ENCODE measurements at places on chromosomes 2 and 18.

GRCh38 chr2:169625781-169626180 is 41.6 kb downstream of the PPIG start:
- DNase-seq, result no peak

DNA sequence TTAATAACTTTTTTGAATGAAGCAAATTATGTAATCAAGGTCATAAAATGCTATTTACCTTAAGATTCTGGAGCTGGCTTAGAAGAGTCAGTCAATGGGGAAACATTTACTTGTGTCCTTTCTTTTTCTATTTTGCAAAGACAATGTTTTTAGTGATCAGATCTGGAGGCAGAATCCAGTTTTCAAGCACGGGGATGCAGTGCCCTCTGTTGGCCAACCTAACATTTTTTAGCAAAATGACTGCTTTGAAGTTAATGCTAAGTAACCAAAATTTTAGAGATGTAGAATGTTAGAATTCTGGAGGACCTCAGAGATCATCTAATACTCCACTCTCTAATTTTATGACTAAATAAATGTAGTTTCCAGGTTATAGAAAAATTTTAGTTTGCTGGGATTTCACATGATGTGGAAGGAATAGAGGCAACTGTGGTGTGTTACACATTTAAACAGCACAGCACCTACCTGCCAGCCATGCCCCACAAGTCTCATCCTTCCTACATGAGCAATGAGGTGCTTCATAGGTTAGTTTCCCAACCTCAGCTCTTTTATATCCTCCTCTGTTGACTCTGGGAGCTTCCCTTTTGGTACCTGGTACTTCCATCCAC is 23.6 kb upstream of the SLC9A4 start:
- no peak for DNase-seq

- DNase-seq, result no peak
These were observed 21.9 kb upstream of the DNAJC10 start for GRCh38 chr2:182694189-182694588.

- DNase-seq, result no peak
These were observed 72.9 kb downstream of the C1QL2 start for GRCh38 chr2:119085613-119086012.

DNA sequence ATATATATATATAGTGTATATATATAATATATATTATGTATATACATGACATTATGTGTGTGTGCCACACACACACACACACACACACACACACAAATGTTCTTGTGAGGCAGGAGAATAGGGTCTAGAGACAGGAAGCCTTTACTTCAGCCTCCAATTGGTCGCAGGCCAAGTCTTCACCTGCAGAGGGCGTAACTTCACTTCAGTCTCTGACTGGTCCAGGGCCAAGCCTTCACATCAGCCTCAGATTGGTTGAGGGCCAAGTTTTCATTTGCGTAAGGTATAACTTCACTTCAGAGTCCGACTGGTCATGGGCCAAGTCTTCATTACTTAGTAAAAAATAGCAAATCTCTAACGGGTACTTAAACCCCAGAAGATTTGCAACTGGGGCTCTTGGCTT is 13.2 kb upstream of the SS18 start:
- no peak for DNase-seq

- DNase-seq, result no peak
These were observed 277.3 kb downstream of the SS18 start for GRCh38 chr18:25813110-25813509.

DNA sequence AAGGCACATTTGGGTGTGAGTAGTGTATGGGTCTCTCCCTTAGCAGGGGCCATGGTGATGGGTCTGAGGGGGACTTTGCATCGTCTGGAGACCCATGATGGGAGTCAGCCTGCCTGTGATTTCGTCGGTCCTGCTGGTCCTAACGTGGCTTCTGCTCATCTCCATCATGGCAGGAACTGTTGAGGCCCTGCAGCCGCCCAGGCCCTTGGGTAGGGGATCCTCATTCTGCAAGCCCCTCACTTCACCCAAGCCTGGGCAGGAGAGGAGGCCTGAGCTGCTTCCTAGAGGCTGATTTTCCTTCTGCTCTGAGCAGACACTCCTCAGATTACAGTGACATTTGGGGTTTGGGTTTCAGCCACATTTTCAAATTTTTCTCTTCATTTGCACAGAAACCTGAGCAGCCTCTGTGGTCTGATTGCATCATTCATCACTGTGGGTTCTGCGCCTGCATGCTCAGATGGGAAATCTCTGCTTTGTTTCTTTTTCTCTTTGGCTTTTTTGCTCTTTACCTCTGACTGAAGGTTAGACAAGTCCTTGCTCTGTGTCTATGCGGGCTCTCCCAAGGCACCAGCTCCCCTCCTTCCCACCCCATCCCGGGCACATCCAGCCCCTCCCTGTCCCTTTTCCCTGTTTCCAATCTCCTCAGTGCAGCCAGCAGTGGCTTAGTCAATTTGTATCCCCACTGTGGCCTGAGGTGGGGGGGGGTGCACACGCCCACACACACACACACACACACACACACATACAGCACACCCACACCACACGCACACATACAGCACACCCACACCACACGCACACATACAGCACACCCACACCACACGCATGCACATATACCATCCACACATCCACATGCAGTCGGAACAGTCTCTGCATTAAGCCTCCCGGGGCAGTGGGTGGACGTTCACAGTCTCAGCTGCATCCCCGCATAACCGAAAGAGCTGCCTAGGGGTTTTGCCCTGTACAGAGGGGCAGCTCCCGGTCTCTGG is 305.4 kb upstream of the HS6ST1 start:
- DNase-seq, result no peak

GRCh38 chr2:205024822-205025518 is 479.7 kb downstream of the PARD3B start:
- peak; percentile 53 for DNase-seq

DNA sequence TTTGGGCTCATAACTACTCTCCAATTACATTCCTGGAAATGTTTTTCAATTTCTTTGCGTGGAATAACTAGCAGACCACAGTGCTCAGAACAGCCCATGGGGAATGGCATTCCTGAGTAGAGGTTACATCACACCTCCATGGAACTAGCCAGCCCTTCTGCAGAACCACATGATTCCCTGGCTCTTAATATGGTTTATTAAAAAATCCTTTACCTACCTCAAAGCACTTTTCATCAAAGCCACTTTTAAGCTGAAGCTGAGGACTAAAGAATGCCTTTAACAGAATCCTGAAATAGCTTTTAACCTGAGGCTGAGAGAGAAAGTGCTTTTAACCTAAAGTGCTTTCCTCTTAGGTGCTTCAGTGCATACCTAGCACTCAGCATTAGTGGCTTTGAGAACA is 376.3 kb downstream of the ARHGAP15 start:
- DNase-seq, result no peak

DNA sequence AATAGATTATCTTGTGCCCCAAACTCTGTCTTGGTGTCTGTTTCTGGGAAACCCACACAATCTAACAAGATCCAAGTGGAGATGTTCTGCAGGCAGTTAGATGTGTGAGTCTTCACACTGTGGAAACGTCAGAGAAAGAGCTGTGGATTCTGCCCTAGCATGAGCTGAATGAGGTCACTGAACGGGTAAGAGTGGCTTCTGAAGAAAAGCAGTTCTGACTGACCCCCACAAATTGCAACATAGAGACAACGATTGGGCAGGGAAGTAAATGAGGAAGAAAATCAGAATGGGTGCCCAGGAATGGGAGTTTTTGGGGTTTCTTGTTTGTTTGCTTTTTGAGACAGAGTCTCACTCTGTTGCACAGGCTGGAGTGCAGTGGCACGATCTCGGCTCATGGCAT is 12.9 kb upstream of the RPL37A start:
- DNase-seq, result no peak

DNA sequence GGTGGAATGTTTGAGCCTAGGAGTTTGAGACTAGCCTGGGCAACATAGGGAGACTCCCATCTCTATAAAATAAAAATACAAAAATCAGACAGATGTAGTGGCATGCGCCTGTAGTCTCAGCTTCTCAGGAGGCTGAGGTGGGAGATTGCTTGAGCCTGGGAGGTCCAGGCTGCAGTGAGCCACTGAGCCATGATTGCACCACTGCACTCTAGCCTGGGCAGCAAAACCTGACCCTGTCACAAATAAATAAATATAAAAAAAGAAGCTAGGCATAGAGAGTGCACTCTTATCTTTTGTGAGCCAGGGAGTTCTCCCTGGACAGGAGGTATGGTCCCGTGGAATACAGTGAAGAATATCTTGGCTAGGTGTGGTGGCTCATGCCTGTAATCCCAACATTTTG is 11.0 kb upstream of the KYNU start:
- no peak for DNase-seq

GRCh38 chr2:16553226-16553625 is 112.4 kb downstream of the CYRIA start:
- no peak for DNase-seq

- DNase-seq, result no peak
These were observed 159.4 kb downstream of the ANKRD30B start for GRCh38 chr18:14907420-14907819.

- no peak for DNase-seq
These were observed 225.0 kb upstream of the HS6ST1 start for GRCh38 chr2:128543646-128544045.

- DNase-seq, result no peak
These were observed 304.5 kb downstream of the EIPR1 start for GRCh38 chr2:3073041-3073595.

- DNase-seq, result no peak
These were observed 18.8 kb downstream of the FSIP2 start for GRCh38 chr2:185757356-185757755.

- DNase-seq, result no peak
These were observed 381.8 kb upstream of the CRIM1 start for GRCh38 chr2:35973737-35974132.

- DNase-seq, result peak; percentile 62
These were observed at the start of gene GALNT14 for GRCh38 chr2:31138037-31138962. TSS of gene GALNT14 (minus strand) at chr2:31138440. CDS start at chr2:31138086, 354 bp downstream.

DNA sequence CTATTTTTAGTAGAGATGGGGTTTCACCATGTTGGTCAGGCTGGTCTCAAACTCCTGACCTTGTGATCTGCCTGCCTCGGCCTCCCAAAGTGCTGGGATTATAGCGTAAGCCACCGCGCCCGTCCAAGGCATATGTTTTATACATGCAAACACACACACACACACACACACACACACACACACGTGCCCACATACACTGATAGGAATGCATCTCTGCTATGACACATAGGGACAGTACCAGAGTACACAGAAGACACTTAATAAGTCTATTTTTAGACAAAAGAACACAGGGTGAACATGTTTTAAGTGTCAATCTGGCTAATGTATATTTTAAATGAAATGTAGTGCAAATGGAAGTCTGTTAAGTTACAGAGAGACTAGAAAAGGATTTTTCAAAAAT is 10.7 kb upstream of the RNF103 start:
- DNase-seq, result no peak

DNA sequence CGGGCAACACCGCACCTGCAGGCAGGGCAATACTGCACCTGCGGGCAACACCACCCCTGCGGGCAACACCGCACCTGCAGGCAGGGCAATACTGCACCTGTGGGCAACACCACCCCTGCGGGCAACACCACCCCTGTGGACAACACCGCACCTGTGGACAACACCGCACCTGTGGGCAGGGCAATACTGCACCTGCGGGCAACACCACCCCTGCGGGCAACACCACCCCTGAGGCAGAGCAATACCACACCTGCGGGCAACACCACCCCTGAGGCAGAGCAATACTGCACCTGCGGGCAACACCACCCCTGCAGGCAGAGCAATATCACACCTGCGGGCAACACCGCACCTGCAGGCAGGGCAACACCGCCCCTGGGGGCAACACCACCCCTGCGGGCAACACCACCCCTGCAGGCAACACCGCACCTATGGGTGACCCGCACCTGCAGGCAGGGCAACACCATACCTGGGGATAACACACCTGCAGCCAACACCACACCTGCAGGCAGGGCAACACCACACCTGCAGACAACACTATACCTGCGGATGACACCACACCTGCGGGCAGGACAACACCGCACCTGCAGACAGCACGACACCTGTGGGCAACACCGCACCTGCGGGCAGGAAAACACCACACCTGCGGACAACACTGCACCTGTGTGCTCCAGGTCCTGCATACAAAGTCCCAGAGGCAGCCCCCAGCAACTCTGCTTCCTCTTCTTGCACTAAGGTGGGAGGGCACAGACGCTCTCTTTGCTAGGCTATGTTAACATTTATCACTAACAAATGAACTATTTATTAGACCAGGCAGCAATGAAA is 57.7 kb downstream of the EIPR1 start:
- DNase-seq, result no peak

DNA sequence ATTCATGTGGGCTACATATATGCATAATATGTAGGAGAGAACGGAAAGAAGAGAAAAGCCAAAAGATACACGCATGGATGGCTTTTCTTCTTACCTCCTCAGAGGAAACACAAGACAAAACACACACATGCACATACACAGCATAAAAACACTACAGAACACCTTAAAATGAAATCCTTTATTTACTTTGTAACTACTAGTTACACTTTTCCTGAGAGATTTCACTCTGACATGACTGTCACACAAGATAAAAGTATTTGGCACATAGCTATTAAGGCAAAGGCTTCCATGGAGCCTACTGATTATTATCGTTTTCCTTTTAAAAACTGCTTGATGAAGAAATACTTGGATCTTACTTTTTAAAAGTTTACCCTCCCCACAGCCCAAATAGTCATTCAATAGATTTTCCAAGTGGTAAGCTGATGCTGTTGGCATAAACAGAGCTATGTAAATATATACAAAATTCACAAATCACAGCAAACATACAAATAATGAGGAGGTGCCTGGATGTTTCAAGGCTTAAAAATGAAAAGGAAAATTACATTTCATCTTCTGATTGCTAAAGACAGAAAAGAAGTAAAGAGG is 8.6 kb downstream of the ZEB2 start:
- no peak for DNase-seq

DNA sequence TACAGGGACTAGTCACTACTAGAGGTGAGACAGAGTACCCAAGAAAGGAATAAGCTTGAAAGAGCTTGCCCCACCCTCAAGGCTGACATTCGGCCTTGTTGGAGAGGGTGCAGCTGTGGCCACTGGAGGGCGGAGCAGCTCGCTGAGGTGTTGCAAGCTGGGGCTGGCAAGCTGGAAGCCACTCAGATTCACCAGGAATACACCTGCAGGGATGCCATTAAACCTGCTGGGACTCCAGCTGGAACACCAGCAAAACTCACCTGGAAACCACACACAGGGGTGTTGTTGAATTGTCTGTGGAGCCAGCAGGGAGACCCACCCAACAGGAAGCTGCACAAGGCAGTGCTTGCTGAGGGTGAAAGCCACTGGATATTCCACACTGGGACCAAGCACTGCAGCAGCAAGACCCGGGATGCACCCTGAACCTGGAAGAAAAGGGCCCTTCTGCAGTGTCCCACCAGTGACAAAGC is 26.1 kb downstream of the KCTD18 start:
- no peak for DNase-seq

DNA sequence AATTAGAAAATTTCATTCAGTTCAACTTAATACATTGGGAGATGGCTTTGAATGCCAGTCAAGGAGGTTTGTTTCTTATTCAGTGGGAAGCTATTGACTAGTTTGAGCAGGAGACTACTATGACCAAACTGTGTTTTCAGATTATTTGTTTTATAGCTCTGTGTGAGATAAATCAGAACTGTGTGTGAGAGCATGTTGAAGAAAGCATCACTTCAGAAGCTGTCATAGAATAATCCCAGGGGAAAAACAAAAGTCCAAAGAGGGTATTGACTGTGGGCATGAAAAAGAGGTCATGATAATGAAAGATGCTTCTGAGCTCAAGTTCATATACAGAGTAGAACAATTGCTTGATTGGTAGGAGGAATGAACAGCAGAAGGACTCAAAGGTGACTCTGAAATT is 160.6 kb downstream of the MAP2 start:
- DNase-seq, result no peak

All from occipital lobe (tissue), 3 donors.